ENCODE measurements at places on chromosomes 6 and 20.
A peak's percentile ranks its signal among the peaks of the same experiment; 100 is the strongest.

GRCh38 chr6:148240861-148241477, 101.7 kb upstream of the SASH1 start:
- no peak for DNase-seq

DNA sequence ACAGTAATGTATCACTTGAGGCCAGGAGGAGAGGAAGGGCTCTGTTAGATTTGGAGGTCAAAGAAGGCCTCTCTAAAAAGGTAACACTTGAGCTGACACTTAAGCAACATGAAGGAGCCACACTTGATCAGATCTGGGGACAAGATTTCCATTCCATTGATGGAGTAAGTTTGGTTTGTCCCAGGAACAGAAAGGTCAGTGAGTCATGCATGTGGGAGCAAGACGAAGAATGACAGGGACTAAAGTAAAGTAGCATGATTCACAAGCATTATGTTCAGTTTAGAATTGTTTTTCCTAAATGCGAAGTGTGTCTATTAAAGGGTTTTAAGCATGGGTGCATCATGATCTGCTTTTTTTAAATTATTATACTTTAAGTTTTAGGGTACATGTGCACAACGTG, 47.4 kb downstream of the COL21A1 start:
- DNase-seq, result no peak

GRCh38 chr6:63683071-63683603, 47.5 kb downstream of the PHF3 start:
- DNase-seq, result no peak

- DNase-seq, result no peak
Observed at GRCh38 chr6:97068211-97068610, 143.7 kb downstream of the KLHL32 start.

- DNase-seq, result peak; percentile 35
Observed at GRCh38 chr6:130018744-130019325, 454 bp downstream of the L3MBTL3 start.

DNA sequence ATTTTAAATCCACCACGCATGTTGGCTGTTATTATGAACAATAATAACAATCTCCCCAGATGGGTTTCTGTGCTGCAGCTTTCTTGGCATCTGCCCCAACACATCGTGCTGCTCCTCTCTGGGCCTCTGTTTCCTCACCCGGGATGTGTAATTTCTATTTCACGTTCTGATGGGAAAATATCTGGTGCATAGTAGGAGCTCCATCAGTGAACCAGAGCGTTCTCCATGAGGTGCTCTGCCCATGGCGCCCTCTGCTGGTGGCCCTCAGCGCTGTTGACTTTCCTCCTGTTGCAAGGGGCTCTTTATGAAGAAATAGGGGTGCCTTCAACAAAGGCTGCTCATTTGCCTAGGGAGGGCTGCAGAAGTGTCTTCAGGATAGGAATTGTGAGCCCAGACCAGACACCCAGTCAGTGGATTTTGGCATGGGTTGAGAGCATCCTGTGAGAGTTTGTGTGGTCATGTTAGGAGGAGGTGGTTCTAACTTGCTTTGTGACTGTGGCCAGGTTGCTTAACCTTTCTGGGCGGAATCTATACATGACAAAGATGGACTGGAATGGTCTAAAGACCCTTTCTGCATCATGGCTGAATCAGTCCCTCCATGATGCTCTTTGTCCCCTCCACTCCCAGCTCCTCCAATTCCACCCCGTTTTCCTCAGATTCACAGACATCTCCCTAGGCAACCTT, 8.1 kb downstream of the SCRT2 start:
- no peak for DNase-seq

DNA sequence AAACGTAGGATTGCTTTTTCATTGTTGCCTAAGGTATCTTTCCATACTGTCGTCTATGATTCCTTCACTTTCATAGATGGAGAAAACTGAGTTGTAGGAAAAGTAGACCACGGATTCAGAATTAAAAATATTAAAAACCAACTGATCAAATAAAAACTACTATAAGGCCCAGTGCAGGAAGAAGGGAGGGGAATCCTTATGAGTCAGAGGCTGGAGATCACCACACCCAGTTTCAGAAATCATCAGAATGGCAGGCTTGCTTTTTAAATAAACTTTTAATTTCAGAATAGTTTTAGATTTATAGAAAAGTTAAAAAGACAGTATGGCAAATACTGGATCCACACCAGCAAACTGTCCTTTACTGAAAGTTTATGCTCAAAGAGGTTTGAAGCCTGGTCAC, 32.0 kb upstream of the POPDC3 start:
- DNase-seq, result no peak

GRCh38 chr20:45095805-45096238, 5.1 kb downstream of the KCNS1 start:
- peak; percentile 73 for DNase-seq

DNA sequence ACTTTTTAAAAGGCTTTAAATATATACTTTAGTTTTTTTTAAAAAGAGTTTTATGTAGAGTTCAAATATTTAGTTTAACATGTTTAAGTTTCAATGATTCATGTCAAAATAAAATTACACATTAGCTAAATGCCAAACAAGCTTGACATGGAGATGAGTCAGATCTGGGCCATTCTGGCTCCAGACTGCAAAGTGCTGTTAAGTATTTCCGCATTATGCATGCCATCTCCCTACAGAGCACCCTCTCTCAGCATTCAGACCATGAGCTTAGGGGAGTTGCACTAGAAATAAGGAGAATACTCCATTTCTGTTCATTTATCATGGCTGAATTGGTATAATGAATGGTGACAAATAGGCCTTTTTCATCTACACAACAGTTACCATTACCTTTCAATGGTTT, 21.5 kb upstream of the HS3ST5 start:
- DNase-seq, result no peak

DNA sequence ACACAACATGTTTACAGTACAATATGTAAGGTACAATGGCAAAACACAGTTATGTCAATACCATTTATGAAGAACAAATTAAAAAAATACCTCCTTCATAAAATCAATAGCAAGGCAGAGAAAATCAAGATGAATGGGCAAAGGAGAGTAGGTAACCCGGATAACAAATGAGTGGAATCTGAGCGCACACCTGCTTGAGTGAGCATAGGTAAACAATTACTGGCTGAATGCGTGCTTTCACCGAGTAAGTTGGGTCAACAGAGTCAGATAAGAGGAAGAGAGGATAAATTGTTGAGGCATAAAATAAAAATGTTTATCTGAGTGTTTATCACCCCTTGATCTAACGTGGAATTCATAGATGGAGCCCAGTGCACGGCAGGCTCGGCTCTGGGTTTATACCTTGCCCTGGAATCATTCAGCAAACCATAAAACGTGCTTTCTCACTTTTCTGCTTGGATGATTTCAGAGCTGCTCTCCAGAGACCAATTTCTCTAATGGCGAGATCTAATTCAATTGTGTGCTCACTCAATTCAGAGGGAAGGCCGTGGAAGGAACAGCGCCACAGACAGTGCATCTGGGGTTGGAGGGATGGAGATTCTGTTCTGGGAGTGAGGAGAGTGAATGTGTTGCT, 224.8 kb upstream of the MAP3K7 start:
- DNase-seq, result no peak

GRCh38 chr20:32544260-32544722, 40.8 kb downstream of the NOL4L start:
- no peak for DNase-seq

- DNase-seq, result no peak
Observed at GRCh38 chr6:168452685-168453377, 11.8 kb downstream of the SMOC2 start.

GRCh38 chr20:63661108-63661507, 3.0 kb downstream of the RTEL1 start:
- no peak for DNase-seq

GRCh38 chr6:103680116-103680515, 1179.6 kb downstream of the HACE1 start:
- no peak for DNase-seq

DNA sequence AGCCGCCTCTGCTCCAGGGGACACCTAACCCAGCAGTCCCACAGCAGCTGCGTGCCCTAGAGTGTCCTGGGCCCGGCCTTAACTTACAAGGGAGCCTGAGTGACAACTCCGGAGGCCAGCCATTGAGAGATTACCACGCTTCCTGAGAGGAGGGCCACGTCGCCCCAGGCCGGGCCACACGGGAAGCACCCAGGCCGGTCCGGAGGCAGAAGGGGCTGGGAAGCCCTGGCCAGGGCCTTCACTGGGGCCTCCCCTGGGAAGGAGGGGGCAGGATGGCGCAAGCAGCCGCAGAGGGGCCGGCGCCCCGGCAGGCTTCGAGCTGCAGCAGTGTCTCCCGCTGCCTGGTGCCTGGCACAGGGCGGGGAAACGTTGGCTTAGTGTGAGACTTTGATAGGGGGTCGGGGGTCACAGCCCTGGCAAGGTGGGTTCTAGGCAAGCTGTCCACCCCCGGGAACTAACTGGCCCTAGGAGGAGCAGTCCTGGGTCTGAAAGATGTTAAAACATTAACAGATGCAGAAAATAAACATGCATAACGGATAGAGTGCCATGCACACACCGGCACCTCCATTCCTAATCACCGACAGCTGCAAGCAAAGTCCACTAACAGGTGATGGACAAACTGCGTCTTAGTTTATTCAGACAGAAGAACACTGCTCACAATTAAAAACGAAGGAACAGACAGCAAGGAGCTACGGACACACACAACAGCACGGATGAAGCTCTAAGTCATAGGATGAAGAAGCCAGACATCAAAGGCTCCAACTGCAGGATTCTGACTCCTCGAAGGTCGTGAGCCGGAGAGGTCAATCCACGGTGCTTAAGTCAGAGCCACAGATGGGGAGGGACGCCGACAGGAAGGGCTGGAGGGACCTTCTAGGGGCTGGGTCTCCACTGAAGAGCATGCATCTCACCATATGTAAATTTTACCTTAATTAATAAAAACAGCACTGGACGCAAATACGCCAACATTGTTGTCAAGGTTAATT, 17.4 kb downstream of the CHRNA4 start:
- no peak for DNase-seq

DNA sequence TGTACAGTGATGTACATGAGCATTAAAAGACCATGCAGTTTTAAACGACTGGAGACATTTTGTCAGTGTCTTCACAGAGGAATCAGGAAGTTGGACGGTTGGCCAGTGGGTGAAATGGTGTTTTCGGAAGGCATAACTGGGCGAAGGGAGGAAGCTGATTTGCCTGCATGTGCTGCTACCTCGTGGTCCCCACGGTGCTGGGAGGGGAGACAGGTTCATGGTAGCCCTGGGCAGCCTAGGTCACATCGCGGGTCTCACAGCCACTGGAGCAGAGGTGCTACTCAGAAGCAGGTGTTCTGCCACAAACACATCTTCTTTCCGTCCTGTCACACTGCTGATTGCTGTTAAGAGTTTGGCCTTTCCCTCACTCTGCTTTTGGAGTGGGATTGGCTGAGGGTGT, 35.2 kb downstream of the HIVEP1 start:
- DNase-seq, result no peak

- no peak for DNase-seq
Observed at GRCh38 chr6:37459981-37460800, 27.2 kb downstream of the CMTR1 start.

DNA sequence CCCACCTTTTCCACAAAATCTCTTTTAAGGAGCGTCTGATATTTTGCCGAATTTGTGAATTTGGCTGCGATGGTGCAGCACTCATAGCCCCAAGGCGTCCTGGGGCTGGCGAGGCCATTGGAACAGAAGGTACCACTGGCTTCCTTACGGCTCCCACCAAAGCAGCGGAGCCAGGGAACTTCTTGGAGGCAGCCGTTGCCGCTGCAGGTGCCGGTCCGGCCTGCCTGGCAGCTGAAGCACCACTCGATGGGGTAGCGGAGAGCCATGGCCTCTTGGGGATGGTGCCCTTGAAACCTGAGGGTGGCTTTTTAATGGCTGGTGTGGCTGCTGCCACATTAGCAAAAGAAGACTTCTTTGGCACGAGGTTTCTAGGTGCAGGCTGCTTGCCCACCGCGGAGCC, 29.8 kb downstream of the DIDO1 start:
- DNase-seq, result no peak

- no peak for DNase-seq
Observed at GRCh38 chr6:164661716-164662115, 647.7 kb downstream of the C6orf118 start.

- no peak for DNase-seq
Observed at GRCh38 chr6:157145656-157146285, 177.5 kb downstream of the TMEM242 start.

DNA sequence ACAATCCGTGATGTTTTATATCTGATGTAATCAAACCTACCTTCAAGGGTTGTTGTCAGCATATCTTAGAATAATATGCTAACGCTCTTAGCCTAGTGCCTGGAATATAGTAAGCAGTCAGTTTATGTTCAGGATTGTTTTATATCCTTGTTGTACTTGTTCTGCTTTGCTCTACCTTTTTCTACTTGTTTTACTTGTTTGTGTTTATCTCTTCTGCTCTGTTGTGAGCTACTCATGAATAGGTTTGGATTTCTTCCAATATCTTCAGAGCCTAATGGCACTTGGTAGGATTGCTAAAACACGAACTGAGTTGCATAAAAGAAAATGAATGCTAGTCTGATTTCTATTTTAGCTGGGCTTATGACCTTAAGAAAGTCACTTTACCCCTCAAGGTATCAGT, 40.1 kb downstream of the DNAH8 start:
- no peak for DNase-seq

GRCh38 chr6:157514659-157515496, 133.9 kb downstream of the ZDHHC14 start:
- DNase-seq, result no peak

GRCh38 chr6:161108916-161109315, 117.3 kb downstream of the MAP3K4 start:
- DNase-seq, result no peak

DNA sequence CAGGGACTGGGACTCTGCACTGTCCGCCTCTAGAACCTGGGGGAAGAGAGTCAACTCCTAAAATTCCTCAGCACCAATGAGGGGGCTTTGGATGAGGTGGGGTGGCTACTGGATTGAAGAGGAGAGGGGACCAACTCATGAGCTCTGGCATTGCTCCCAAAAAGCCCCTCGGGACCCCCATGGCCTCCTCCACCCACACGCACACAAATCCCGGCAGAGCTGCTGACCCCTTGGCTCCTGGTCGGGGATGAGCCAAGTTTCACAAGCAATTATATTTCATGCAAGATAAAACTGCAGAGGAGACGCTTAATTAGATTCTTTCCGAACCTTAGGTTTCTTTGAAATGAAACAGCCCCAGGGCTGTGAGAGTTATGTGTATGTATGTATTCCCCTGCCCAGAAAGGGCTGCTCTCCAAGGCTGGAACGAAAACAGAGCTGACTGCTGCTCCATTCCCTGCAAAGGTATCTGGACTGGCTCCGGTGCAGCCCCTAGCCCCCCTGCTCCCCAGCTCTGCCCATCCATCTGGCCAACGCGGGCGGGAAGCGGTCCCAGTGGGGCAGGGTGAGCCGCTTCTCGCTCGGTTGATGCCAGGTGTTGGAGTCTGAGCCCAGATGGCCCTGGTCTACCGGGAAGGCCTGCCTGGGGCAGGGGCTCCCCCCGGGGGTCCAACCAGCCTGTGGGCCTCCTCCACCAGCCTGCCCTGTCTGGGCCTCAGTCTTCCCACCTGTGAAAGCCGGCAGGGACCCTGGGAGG, 46.8 kb upstream of the STX16 start:
- peak; percentile 74 for DNase-seq
